Effector memory CD8-positive, alpha-beta T cell (primary cell): ENCODE measurements at places on chromosomes 1 and 21.
A peak's percentile ranks its signal among the peaks of the same experiment; 100 is the strongest.

- DNase-seq: no peak
These were observed 183.7 kb downstream of the VAV3 start for GRCh38 chr1:107781245-107781644.

GRCh38 chr1:155093911-155094621 lies 15.4 kb downstream of the EFNA3 start:
- DNase-seq: no peak

GRCh38 chr1:147496571-147497210 lies 44.6 kb upstream of the BCL9 start:
- no peak for DNase-seq

- DNase-seq: peak; percentile 42
These were observed at the start of gene ABL2 for GRCh38 chr1:179229214-179230140. Gene ABL2 (minus strand): TSS chr1:179229677. CDS start chr1:179229397, 280 bp downstream.

GRCh38 chr1:39091845-39092645 lies 65.9 kb downstream of the NDUFS5 start:
- peak; percentile 29 for DNase-seq

DNA sequence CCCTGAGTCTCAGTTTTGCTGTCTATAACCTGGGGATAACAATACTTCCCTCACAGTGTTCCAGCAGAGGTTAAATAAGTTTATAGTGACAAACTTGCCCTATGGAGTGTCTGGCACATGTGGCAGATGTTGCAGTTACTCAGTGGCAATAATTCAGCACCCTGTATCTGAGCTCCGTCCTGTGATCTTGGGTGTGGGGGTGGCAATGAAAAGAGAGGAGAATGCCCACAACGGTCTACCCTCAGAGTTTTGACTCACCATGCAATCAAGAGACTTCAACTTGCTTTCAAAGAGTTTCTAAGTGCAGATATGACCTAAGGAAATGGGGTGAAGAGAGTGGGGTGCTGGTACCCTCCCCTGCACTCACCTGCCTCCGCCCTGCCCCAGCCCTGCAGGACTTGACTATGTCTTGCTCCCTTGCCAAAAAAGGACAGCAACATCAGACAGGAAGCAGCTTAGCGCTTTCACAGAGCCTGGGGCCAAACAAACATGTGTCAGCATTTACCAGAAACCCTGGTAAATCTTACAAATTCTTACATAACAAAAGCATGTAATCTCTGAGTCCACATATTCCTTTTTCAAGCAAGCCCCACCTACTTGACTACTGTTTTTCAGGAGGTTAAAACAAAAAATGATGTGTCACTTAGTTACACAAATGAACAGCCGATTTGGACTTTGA lies 185.1 kb upstream of the CAMK1G start:
- no peak for DNase-seq

DNA sequence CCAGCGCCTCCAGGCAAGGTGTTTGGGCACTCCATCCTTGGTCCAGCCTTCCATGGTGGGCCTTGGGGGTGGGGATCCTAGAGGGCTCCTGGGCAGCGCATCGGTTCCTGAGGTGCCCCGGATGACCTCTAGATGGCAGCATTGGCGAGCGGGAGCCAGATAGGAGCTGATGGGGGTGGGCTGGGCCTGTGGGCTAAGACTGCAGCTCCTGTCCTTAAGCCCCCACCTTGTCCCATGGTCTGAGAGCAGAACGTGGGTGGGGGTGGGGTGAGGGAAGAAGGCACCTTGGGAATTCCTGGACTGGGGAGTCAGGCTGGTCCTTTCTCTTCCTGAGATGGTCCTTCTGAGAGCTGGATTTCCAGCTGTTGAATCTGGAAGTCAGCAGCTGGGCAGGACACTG lies 93.4 kb upstream of the CSF3R start:
- DNase-seq: peak; percentile 49

DNA sequence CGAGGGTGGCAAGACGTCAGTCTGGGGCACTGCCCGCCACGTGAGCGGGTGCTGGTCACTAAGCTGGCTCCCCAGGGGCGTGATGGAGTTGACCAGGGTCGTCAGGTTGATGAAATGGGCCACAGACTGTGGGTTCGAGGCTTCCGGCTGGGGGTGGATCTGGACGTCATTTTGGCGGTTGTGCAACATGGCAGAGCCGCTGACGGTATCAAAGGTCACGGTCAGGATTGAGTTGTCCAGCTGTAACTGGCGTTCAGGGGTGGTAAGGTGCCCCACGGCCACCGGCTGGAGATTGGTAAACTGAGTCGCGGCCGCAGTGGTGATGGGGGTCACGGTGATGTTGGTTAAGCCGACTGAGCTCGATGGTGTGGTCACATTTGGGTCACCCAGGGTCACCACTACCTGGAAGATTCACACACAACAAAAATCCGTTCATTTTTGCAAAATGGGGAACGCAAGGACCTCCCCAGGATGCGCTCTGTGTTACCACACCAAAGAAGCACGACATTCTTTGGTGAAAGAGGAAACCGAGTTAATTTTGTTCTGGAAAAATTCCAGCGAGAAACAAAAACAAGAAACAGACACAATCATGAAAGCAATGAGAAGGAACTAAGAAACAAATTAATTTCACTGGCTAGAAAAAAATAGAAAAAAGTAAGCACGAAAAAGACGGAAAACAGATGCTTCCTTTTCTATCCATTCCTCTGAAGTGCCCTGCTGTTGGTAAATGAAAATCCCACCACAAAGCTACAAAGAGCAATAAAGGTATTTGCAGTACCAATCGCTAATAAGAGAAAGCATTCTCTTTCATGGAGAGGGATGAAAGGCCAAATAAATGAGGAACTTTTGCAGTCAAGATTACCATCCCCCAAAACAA lies 34.7 kb upstream of the RIPK4 start:
- DNase-seq: no peak

- DNase-seq: no peak
These were observed 331.9 kb downstream of the DISC1 start for GRCh38 chr1:231958448-231958847.

- DNase-seq: no peak
These were observed 28.5 kb upstream of the RLF start for GRCh38 chr1:40132383-40133311.

DNA sequence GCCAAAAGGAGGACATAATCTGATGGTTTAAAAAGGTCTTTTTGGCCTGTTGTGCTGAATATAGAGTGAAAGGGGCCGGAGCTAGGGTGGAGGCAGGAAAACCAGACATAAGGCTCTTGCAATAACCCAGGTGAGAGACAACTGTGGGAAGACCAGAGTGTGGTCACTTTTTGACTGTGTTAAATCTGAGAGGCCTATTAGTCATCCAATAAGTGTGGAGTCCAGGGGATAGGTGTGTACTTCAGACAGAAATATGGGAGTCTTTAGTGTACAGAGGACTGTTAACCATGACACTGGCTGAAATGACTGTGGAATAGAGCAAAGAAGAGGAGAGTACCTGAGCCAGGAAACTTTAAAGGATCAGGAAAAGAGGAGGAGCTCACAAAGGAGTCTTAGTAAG lies 89.3 kb downstream of the VAV3 start:
- no peak for DNase-seq

GRCh38 chr1:54230507-54231339 lies 30.8 kb downstream of the MRPL37 start:
- no peak for DNase-seq
